A375 (cell line): ENCODE measurements at places on chromosomes 5 and 9. TPM values are rescaled to one million over a fixed set of nuclear protein-coding genes. Genes with fewer than 3 reads are reported as not detected.

Gene CBY3
- total RNA-seq = not detected in 2 replicates

Gene ECSCR
- 1.2 TPM in 1 of 2 replicates, not detected in the other for total RNA-seq

Gene CA9
- total RNA-seq = 23.5 and 29.2 TPM in 2 replicates

Gene EXOC3
- 54.3 and 54.5 TPM in 2 replicates for total RNA-seq

Gene GFI1B
- not detected in 2 replicates for total RNA-seq

Gene NMUR2
- 0.13 TPM in 1 of 2 replicates, not detected in the other for total RNA-seq

Gene IPPK
- 19.1 and 19.8 TPM in 2 replicates for total RNA-seq

Gene CFAP90
- total RNA-seq = not detected in 2 replicates

Gene INSL4
- total RNA-seq = not detected in 2 replicates

Gene NEUROG1
- not detected in 2 replicates for total RNA-seq

Gene IL33
- total RNA-seq = not detected in 2 replicates

Gene ANGPTL2
- 5.9 and 10.1 TPM in 2 replicates for total RNA-seq

Gene STC2
- total RNA-seq = 31.2 and 46.0 TPM in 2 replicates

Gene CCDC112
- total RNA-seq = 7.4 and 15.2 TPM in 2 replicates

Gene FOXD4L4
- 0.03 TPM in 1 of 2 replicates, not detected in the other for total RNA-seq

Gene TEX48
- total RNA-seq = not detected in 2 replicates

Gene HARS2
- 36.4 and 42.9 TPM in 2 replicates for total RNA-seq

Gene PIP5KL1
- total RNA-seq = 2.7 and 6.8 TPM in 2 replicates

Gene TNFSF15
- total RNA-seq = not detected in 2 replicates

Gene CAMK2A
- total RNA-seq = not detected in 2 replicates

Gene PBX3
- 43.5 and 48.5 TPM in 2 replicates for total RNA-seq

Gene C9
- total RNA-seq = not detected in 2 replicates

Gene FNBP1
- total RNA-seq = 35.8 and 44.0 TPM in 2 replicates

Gene SPATA31A3
- total RNA-seq = 0.05 TPM in 1 of 2 replicates, not detected in the other

Gene UNC5A
- total RNA-seq = not detected in 2 replicates

Gene ADAMTS2
- 0.19 and 0.58 TPM in 2 replicates for total RNA-seq

Gene IL13
- 0.42 TPM in 1 of 2 replicates, not detected in the other for total RNA-seq

Gene CEL
- total RNA-seq = 0.19 TPM in 1 of 2 replicates, not detected in the other

Gene PLPP7
- 8.4 and 8.9 TPM in 2 replicates for total RNA-seq

Gene CEP78
- total RNA-seq = 29.9 and 31.7 TPM in 2 replicates

Gene TAF11L5
- total RNA-seq = not detected in 2 replicates

Gene RASGRF2
- 0.03 and 0.15 TPM in 2 replicates for total RNA-seq

Gene TYRP1
- 0.11 TPM in 1 of 2 replicates, not detected in the other for total RNA-seq

Gene ANKRD18B
- total RNA-seq = 3.8 and 7.8 TPM in 2 replicates

Gene SNX18
- total RNA-seq = 23.9 and 28.1 TPM in 2 replicates

Gene ORM2
- not detected in 2 replicates for total RNA-seq

Gene SPRY4
- 40.5 and 65.7 TPM in 2 replicates for total RNA-seq

Gene MAN2A1
- 17.8 and 18.8 TPM in 2 replicates for total RNA-seq

Gene FYB1
- 1.0 and 2.4 TPM in 2 replicates for total RNA-seq
